ENCODE measurements at places on chromosomes 1 and 21.

- DNase-seq, result no peak
Measured at GRCh38 chr1:1183833-1184775, 10.4 kb downstream of the TTLL10 start.

GRCh38 chr1:170630977-170631376 lies 33.0 kb upstream of the PRRX1 start:
- no peak for DNase-seq

- no peak for DNase-seq
Measured at GRCh38 chr1:192066202-192066601, 92.1 kb upstream of the RGS18 start.

DNA sequence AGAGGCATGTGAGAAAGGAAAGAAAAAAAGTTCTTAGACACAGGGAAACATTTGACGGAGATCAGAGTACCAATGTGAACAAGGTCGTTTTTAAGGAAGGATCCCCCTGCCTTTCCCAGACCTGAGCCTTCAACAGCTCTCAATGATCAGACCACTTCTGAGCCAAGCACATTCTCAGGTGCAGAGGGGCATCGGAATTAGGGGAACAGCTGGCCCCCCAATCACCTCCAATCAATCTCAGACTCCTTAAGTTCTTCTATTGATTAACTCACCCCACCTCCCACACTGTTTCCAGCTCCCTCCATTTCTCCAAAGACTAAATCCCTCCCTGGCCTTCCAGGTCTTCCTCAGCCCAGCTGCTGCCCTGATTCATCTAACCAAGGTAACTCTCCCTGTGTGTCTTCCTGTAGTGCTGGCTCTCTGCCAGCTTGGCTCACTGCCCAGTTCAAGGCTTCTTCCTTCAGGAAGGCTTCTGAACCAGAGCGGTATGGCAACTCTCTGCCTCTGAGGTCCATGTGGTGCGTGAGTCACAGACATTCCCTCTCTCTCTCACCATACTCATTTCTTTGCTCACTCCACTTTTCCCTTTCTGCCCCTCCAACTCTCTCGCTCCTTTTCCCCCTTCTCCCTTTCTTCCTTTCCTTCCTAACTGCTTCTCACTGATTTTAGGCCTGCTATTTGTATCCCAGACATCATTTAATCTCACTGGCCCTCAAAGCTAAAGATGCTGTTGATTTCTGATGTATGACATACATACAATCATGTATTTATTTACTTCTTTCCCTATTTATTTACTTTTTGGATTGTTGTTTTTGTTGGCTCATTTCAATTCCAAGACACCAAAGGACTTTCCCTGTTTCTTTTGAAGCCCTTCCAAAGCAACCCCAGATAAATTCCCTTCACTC lies 18.1 kb downstream of the CFAP45 start:
- peak; percentile 78 for DNase-seq

- no peak for DNase-seq
Measured at GRCh38 chr1:42746436-42747105, 6.5 kb upstream of the CLDN19 start.

GRCh38 chr1:102772831-102773230 lies 335.5 kb downstream of the COL11A1 start:
- no peak for DNase-seq

DNA sequence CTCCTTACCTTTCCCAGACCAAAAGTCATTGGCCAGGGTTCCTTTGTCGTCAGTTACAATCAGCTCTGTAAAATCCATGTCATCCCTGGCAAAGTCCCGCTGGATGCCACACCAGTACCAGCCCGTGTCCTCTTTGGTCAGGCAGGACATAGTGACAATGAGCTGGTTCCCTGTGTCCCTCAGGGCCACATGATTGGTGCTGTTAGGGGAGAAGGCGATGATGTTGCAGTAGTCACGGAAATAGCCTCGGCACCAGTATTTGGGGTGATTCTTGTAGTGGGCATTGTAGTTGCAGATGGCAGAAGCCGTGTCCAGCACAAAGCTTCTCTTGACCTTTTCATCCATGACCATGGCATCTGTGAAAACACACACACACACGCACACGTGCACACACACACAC lies 14.8 kb downstream of the ADORA3 start:
- DNase-seq, result no peak

- no peak for DNase-seq
Measured at GRCh38 chr1:41665962-41666917, 181.8 kb upstream of the EDN2 start.

DNA sequence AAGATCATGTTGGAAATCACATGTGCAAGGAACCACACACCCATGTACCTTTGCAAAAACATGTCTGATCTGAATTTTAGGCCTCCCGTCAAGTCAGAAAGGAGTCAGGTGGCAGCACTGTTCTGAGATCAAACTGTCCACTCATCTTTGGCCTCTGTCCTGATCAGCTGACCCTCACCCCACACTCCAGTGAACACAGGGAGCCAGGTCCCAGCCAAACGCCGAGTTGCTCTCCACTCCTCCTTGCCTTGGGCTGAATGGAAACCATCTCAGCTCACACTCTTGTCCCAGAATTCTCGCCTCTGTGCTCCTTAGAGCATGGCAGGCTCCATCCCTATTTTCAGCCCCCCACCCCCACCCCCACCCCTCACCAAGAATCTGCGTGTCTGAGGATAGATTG lies 4.6 kb upstream of the RNF186 start:
- DNase-seq, result no peak

DNA sequence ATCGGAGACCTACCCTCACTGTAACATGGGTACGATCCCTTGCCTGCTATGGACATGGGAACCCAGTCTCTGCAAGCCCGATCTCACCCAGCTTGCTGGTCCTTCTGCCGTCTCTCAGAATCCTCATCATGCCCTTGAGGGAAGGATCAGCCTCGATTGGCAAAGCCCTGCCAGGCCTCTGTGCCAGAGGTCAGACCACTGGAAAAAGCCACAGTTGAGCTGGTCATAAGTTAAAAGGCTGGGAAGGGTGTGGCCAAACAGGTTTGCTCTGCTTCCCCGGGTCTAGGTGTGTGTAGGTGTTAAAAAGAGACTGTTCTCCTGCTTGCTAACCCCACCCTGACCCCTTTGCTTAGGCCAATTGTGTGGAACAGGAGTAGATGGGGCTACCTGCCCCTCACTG lies 19.5 kb upstream of the PADI3 start:
- no peak for DNase-seq

DNA sequence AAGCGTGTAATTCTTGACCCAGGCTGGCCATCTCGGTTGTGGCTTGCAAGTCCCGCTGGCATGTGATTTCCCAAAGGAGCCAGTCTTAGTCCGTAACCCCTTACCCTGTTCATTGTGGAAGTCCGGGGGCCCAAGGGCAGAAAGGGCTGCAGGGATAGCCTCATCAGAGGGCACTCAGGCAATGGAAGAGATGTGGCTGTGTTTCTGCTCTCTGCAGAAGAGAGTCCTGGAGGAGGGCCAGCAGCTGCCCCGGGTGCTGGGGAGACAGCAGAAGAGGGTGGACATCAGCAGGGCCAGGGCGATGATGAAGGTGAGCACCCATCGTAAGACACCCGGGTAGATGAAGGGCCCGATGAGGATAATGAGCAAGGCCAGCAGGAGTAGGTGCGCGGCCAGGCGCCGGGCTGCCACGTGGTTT lies 830 bp downstream of the RNF186 start:
- DNase-seq, result no peak

DNA sequence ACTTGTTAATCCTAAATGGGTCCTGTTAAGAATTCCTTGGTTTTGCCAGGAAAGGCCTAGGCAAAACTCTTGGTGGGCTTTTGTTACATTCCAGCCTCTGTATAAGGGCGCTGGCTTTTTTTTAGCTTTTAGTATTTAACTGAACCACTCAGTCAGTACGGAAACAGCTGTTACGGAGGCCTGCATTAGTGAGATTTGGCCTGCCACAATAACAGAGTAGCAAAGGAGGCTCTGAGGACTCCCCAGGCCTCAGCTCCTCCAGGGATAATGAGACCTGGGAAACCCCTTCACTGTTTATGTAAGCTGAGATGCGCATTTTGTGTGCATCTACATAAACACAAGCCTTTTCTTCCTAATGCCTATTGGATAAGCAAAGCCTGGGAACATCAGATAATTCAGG lies 210.2 kb downstream of the APP start:
- DNase-seq, result no peak

- no peak for DNase-seq
Measured at GRCh38 chr1:231970684-231971083, 344.1 kb downstream of the DISC1 start.

DNA sequence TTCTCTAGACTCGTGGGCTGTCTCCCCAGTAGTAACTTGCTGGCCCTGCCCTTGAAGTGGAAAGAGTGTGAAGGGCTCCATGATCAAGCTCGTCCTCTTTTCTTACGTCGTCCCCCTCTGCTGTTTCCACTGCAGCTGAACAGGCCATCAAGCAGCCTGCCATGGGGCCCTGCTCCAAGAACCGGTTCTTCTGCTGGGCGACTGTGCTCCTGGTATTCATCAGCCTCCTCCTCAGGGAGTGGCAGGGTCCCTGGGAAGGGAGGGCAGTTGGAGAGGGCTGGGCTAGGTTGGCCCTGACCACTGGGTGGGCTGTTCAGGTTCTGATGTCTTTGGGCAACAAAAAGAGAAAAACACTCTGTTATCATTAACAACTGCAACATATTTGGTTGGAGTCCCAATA lies 151.5 kb downstream of the FCRL5 start:
- no peak for DNase-seq

DNA sequence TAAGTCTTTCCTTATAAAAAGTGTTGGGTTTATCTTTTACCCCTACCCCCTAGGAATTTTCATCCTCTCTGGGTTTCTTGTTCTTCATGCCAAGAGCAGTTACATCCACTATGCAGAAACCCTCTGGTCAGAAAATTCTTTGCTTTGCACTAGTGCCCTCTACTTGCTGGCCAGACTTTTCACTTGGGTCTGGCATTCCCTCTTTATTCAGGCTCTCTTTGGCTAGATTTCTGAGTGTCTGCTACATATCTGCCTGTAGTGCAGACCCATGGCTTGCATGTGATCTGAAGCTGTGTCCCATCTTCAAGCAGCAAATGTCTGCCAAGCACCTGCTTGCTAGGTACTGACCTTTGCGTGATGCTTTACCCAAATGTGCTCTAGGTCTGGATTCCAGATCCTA lies 237.0 kb downstream of the GPATCH2 start:
- no peak for DNase-seq

GRCh38 chr1:224499204-224499603 lies 64.6 kb upstream of the WDR26 start:
- no peak for DNase-seq

DNA sequence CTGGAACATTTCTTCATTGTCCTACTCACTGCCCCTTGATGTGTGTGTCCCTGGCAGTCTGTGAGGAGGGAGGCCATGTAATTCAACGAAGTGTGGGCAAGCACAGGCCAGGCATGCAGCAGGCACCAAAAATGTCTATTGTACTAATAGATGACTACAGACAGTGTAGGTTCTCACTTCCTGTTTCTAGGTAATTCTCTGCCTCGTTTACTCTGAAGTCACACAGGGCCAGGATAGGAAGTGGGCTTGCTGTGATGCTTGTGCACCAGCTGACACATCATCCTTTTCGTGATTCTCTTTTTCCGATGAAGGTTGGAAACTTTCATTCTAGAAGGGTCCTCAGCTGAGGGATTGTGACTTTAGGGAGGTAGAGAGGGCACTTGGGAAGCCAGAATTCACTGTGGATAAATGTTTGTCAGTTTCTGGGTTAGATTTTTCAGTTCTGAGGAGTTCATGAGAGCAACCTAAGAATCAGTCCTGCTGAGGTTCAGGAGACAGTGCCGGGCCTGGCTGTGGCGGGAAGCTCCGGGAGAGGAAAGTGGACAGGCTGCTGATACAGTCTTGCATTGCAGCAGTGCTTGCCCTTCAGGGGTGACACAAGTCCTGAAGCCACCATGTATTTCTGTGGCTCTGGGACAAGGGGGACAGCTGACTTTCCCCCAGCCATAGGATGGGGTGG lies 4.3 kb upstream of the CSF1 start:
- no peak for DNase-seq

- no peak for DNase-seq
Measured at GRCh38 chr1:78387201-78387600, 103.6 kb upstream of the PTGFR start.

- DNase-seq, result no peak
Measured at GRCh38 chr1:159431904-159432303, at the start of gene OR10J4. Gene OR10J4, plus strand, starts transcription at chr1:159432204.

- DNase-seq, result no peak
Measured at GRCh38 chr1:40760984-40761383, 22.6 kb upstream of the KCNQ4 start.

DNA sequence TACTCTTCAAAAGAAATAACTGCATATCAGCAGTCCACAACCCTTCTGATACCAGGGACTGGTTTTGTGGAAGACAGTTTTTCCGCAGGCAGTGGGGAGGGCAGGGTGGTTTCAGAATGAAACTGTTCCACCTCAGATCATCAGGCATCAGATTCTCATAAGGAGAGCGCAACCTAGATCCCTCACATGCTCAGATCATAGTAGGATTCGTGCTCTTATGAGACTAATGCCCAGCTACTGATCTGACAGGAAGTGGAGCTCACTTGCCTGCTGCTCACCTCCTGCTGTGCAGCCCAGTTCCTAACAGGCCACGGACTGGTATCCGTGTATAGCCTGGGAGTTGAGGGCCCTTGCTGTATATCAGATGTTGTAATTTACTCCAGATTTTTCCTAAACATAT lies 11.5 kb downstream of the RO60 start:
- DNase-seq, result peak; percentile 30

DNA sequence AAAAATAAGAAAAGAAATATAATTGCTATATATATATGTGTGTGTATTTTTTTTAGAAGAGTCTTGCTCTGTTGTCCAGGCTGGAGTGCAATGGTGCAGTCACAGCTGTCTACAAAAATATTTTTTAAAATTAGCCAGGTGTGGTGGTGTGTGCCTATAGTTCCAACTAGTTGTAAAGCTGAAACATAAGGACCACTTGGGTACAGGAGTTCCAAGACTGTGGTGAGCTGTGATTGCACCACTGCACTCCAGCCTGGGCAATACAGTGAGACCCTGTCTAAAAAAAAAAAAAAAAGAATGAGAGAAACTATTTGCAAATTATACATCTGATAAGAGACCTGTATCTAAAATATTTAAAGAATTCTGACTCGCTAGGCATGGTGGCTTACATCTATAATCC lies 42.0 kb downstream of the BMP8A start:
- DNase-seq, result no peak

DNA sequence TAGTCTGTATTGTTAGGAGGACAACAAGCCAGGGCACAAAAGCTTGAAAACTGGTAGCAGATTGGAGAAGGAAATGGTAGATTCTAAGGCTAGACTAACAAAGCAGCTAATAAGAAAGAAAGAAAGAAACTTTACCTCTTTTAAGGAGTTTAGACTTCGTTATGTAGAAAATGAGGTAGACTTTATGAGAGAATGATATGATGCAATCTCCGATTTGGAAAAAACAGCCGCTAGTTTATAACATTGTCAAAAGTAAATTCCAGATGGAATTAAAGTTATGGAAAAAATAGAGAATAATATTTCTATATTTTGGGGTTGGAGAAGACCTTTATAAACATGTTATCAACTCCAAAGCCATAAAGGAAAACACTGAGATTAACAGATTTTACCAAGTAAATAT lies 67.0 kb downstream of the CAMSAP2 start:
- DNase-seq, result no peak

GRCh38 chr1:219143735-219144134 lies 29.9 kb upstream of the LYPLAL1 start:
- no peak for DNase-seq

GRCh38 chr1:41003640-41004220 lies 17.8 kb downstream of the SLFNL1 start:
- DNase-seq, result no peak

GRCh38 chr1:2044510-2045319 lies 5.5 kb upstream of the PRKCZ start:
- peak; percentile 50 for DNase-seq
